ENCODE measurements at places on chromosomes 2 and 18.
A peak's percentile ranks its signal among the peaks of the same experiment; 100 is the strongest.

GRCh38 chr2:167581961-167582574, 665.3 kb downstream of the STK39 start:
- no peak for DNase-seq

DNA sequence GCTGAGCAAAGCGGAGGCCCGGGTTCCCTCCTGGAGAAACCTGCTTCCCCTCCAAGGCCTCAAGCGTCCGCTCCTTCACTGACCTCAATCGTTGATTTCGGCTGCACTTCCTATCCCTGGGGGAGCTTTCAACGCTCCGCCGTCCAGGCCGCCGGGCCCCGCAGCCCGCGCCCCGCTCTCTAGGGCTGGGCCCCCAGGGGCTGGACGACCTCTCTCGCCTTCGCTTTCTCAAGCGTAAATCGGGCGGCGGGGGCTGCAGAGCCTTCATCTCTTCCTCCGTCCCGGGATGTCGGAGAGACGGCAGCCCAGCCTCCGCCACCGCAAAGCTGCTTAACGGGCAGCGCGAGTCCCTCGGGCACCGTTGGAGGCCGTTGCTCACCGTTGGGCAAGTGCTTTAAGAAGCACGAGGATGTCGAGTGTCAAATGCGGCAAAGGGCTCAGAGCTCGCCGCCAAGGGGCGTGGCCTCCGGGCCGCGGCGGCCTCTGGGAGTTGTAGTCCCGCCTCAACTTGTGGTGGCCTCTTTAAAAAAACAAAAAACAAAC, 8.5 kb downstream of the HES6 start:
- peak; percentile 69 for DNase-seq

GRCh38 chr2:160300203-160300602, 100.1 kb upstream of the ITGB6 start:
- no peak for DNase-seq

DNA sequence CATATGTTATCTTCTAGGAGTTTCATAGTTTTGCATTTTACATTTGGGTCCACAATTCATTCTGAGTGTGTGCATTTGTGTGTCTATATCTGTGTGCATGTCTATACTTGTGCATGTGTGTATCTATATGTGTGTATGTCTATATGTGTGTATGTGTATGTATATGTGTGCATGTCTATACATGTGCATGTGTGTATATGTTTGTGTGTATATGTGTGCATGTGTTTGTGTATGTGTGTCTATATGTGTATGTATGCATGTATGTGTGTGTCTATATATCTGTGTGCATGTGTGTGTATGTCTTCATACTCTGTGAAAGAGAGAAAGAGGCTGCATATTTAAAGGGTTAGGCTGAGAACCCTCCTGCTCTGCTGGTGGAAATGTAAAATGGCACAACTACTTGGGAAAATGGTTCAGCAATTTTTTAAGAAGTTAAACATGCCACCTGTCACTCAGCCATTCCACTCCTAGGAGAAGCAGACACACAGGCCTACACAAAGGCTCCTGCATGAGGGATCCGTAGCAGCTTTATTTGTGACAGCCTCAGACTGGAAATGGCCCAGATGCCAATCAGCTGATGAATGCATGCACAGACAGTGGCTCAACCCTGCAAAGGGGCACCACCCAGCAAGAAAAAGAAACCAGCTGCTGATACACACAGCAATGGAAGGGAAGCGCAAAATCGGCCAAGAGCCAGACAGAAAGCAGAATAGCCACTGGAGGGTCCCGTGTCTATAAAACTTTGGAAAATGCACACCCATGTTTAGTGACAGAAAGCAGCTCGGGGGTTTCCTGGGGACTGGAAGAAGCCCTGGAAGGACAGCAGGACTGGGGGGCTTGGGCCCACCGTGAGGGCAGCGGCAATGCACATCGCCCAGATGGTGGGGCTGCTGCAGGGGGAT, 146.8 kb downstream of the SEPTIN10 start:
- DNase-seq, result no peak

- no peak for DNase-seq
These were observed 97.4 kb downstream of the FSIP2 start for GRCh38 chr2:185835974-185836373.

DNA sequence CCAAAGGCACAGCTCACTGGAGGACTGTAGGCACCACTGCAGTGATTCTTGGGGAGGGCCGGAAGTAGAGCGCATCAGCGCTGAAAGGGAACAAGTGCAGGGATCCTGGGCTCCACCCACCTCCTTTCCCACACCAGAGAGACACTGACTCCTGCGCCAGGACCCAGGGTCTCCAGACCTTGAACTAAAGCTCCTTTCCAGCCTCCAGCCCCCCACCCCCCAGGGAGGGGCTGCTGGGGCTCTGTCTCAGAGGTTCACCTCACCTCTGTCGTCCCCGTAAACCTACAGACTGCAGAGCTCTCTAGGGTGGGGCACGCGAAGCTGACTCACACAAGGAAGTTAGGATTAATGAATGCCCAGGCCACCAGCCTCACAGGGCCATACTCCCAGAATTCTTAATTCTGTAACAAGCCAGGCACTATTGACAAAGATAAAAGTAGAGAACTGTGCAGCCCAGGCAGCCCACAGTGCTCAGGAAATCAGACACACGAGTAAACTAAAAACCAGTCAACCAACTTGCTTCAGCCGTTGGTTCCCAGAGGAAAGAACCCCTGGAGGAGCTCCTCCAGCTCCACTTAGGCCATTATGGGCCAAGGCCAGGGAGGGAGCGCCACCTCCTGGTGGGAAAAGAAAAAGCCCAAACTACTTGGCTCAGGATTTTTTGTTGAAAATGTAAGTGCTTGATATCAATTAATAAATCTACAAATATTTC, 45.1 kb upstream of the ACAA2 start:
- peak; percentile 48 for DNase-seq

GRCh38 chr2:27027211-27027651, 5.5 kb upstream of the TMEM214 start:
- no peak for DNase-seq

DNA sequence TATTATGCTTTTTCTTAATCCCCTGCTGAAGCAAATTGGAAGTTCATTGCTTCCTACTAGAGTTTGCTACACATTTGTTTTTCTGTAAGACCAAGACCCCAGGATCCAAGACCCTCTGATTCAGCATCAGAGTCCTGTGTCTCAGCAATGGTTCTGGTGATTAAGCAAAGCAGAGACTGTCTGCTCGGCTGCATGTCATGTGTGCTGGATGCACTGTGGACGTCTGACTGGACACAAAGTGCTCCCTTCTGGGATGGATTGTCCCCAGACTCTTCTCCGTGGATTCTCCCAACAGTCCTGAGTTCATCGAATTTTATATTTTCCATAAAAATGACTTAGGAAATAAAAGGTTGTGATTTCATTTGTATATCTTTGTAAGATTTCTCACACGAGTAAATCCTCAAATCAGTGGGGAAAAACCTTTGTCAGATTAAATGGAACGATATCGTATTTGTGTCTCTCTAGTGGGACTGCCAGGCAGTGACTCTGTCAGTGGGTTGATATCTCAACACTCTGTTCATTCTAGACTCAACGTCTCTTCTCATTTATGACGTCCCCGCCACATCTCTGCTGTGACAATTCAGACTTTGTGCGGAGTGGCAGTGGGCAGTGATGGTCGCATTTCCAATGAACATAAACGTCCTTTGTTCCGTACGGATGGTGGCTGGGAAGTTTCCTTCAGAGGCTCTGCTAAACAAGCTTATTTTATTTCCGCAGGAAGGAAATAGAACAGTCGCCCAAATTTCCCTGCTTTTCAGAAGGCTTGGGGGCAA, 58.6 kb downstream of the NCAPH start:
- no peak for DNase-seq

GRCh38 chr2:133420788-133421187, 147.5 kb downstream of the NCKAP5 start:
- DNase-seq, result no peak

GRCh38 chr2:195450552-195451113, 206.4 kb upstream of the SLC39A10 start:
- no peak for DNase-seq

- DNase-seq, result no peak
These were observed 10.2 kb downstream of the GAREM2 start for GRCh38 chr2:26182887-26183630.

DNA sequence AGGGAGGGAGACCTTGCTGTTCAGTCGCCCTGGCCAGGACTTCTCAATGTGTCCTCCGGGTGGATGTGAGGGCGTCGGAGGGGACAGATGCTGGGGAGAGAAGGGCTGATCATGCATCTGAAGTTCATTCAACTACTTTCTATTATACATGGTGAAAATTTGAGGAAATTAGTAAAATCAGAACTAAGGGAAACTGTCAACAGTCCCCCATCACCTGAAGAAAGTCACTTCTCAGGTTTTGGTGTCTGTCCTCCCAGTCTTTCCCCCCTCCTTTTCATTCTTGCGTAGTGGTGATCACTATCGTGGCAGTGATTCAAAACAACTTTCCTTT, 17.4 kb upstream of the ACKR3 start:
- no peak for DNase-seq

- DNase-seq, result no peak
These were observed 384.1 kb downstream of the ERBB4 start for GRCh38 chr2:212154477-212154878.

DNA sequence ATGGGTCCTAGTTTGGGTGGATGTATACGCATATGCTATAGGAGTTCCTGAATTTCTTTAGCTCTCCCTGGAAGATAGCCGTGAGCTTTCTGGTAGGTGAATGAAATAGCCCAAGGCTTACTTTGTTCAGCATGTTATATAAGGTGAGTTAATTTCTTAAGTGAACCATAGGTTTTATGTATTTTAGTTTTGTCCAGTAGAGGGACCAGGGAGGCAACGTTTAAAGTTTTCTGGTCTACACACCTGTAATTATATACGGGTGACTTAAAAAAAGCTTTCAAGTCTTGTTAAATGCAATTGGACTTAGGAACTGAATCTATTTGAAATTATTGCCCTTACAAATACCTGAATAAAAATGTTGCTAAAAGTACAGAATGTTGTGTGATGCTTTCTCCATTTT, 402.5 kb upstream of the DDX18 start:
- no peak for DNase-seq

DNA sequence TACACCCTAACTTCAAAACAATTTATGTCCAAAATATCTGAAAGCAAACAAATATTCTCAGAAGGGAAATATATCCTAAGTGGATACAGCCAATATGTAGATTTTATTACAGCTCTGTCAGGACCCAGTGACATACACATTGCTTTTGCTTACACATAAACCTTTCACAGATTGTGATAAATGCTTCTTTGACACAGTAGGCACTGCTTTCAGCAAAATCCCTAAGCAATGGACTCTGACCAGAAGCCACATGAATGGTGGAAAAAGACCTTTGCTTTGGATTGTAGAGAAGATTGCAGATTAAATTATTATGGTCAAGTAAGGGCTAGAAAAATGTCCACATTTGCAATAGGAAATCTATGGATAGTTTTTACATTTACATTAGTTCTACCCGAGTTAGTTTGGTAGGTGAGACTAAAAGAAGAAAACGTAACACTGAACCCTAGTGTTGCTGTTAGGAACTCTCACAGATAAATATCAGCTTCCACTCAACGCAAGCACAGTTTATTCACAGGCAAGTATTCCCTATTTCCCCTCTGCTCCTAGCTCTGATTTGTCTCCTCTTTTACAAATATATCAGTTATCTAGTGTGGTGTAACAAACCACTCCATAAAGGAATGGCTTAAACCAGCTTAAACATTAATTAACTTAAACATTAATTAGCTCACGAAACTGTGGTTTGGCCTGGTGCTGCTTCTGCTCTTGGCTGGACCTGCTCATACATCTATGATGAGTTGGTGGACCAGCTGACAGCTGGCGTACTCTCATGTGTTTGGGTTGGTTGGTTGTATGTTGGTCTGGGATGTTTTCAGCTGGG, 23.6 kb upstream of the SERPINE2 start:
- DNase-seq, result no peak

DNA sequence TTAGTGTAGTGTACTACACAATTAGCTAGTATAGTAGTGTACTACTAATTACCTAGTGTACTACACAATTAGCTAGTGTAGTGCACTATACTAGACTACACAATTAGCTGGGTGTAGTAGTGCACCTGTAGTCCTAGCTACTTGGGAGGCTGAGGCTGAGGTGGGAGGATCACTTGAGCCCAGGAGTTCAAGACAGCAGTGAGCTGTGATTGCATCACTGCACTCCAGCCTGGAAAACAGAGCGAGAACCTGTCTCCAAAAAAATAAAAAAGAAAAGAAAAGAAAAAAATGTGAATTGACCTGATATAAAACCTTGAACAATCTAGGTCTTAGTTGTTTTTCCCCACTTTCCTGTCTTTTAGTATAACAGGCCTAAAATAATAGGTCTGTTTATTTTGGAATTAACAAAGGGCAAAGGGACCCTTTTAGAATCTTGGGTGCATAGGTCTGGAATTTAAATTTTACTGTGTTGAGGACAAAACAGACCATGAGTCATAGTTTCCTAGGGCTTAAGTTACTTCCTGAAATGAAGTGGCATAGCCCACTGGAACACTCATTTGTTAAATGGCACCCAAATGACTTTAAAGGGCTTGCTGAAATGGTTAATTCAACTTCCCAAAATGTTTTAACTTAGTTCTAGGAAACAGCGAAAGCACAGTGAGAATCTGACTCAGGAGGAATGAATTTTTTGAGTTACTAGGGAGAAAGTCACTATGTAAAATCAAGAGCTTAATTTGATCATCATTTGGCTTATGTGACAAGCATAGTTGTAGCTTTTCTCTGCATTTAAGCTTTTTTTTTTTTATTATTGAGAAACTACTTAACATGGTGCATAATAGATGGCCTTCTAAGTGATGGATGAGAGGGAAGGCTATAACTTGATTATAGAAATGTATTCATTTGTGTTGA, 50.7 kb upstream of the ARL5A start:
- DNase-seq, result no peak

DNA sequence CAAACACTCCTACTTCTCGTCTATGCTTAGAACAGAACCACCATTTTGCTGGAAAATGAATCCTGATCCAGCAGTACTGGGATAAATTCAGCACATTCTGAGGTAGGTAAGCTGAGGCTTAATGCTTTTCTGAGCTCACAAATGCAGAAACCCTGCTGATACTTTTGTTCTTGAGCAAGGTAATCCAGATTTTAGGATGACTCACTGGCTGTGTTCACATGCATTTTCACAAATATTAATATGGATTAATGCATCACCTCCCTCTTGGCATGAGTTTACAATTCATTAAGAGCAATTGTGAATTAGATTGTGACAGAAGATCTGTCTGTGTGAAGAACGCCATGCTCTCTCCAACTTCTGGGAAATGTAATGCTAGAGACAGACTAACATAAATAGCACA, 42.2 kb downstream of the RAD51AP2 start:
- no peak for DNase-seq

DNA sequence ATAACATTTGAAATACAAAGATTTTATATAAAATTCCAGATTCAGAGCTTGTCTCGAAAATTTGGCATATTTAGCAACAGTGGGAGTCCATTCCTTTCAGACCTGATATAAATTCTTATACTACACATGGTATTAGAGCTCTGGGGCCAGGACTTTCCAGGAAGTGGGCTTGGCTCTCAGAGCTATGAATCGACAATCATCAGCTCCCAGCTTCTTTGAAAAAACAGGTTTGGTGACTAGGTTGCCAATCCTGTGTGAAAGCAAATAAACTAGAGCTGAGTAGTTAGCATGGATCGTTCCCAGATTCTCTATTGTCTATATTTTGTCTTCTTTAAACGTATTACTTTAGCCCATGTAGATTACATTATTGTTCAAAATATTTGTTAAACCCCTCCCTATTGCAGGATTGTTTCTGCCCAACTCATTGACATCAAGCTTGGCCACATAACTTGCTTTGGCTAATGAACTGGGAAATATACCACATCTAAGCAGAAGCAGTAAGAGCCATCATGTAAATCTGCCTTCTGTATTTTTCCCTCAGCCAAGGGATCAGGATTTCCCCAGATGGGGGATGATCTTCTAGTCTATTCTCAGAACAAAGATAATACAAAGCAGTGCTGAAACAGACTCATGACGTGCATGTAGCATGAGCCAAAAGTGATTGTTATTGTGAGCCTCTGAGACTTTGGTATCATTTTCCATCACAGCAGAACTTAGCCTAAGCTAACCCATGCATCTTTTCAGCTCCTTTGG, 105.4 kb downstream of the KCNH7 start:
- DNase-seq, result no peak
